ENCODE measurements at places on chromosomes 5 and 9.

- DNase-seq = no peak
Measured at GRCh38 chr5:76742583-76742982, 26.7 kb downstream of the F2R start.

DNA sequence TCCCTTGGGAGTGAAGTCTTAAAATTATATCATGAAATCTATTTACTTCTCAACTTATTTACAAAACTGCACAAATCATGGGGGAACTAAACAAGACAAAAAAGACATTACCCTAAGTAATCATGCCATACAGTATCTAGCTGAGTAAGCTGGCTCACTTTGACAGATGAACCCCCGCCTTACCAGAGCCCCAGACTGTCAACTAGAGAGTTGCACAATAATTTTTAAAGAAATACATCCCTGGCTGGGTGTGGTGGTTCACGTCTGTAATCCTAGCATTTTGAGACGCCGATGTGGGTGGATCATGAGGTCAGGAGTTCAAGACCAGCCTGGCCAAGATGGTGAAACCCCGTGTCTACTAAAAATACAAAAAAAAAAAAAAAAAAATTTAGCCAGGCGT lies 62.3 kb downstream of the LPAR1 start:
- DNase-seq = no peak

DNA sequence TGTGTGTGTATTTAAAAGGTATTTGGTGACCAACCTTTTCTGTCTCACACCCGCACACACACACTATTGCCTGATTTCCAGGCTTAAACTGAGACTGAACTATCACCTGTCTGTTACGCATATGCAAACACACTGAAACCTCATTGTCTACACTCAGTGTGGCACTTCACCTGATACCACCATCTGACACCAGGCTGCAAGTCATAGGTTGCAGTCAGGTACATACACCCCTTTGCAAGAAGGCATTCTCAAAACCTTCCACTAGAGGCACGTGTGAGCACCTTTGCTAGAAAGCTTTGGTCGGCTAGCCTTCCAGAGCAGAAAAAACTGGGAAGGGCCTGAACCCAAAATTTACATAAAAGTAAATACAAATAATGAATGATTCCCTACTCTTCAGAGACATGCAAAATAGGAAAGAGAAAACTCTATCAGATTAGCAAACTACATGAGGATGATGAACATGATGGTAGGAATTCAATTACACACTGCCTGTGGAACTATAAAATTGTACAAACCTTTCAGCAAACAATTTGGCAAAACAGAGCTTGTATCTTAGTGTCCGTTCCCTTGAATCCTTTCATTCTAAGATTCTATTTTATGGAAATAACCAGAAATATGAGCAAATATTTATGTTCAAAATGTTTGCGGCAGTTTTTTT lies 5.9 kb upstream of the FOXD1 start:
- peak; percentile 34 for DNase-seq

DNA sequence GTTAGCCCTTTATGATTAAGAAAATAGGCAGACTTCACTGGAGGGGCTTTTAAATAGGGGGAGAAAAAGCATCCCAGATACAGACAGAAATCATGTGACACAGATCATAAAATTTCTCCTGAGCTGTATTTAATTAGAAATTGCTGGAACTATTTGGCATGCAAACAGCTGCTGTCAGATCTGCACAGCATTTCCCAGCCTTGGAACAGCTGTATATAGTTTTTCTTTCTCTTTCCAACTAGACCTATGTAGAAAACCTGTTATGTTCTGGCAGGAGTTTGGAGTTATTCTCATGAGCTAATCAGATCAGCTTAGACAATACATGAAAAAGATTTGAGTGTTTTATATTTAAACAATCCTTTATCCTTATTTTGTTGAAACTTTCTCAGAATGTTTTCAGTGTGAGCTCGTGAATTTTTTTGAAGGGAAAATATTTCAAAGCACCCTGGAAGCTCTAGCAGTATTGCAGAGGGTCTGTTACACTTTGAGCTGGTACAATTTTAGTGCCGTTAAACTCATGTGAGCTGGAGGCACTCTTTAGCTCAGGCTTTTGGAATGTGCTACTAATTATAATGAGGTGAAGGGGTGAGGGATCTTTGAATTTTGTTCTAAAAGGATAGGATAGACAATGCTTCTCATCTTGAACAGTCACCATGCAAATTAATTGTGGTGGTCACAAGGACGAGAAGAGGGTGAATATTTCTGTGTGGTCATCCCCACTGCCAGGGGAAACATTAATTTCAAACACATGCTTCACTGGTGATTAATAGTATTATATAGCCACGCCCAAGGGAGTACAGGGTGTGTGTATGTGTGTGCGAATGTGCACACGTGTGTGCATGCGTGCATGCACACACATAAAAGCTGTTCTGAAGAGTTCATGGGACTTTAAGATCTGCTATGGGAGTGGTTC lies 239.4 kb upstream of the FBXL7 start:
- DNase-seq = no peak

DNA sequence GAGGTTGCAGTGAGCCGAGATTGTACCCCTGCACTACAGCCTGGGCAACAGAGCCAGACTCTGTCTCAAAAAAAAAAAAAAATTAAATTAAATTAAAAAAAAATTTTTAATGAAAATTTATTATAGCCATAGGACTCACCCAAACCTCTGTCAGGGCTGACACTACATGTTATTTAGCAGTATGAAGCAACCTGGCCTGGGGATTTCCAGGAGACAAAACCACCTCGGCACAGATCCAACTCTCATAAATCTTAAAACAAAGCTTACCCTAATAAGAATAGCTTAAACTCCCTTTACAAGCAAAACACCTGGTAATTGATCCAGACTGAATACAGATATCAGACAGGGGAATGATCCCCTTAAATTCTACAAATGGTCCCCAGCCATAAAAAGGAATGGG lies 38.4 kb downstream of the PPP1R2B start:
- no peak for DNase-seq

- peak; percentile 6 for DNase-seq
Measured at GRCh38 chr5:172910828-172911627, 48.2 kb upstream of the RPL26L1 start.

DNA sequence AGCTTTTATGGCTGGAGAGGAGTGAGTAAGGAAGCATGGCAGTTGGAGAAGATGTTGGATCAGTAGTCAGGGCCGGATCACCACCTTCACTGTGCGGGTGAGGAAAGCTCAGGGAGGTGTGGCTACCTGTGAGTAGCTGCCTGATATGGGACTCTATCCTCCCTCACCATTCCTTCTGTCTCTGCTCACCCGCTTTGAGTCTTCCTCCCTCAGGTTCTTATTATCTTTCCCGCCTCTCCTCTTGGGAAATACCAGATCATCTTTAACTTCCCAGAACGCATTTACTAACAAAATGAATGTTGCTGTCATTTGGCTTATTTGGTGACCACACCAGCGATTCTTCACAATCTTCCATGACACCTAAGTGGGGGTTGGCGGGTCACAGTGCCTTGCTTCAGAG lies 140.7 kb upstream of the GPR151 start:
- DNase-seq = no peak

GRCh38 chr5:78964889-78965288 lies 20.2 kb downstream of the ARSB start:
- peak; percentile 24 for DNase-seq

DNA sequence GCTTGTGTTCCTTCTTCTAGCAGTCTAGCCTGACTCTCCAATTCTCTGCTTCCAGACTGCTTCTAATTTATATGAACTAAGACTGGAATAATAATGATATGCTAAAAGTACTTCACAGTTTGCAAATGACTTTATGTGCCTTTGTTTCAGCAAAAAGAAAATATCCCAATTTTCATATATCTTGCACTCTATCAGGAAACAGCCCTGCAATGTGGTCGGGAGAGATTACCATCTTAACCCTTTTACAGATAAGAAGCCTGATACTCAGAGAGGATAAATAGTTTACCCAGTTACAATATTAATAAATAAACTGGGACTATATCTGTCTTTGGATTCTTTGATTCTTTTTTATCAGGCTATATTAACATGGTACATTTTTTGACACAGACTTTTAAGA lies 126.0 kb downstream of the CDC42SE2 start:
- DNase-seq = no peak

DNA sequence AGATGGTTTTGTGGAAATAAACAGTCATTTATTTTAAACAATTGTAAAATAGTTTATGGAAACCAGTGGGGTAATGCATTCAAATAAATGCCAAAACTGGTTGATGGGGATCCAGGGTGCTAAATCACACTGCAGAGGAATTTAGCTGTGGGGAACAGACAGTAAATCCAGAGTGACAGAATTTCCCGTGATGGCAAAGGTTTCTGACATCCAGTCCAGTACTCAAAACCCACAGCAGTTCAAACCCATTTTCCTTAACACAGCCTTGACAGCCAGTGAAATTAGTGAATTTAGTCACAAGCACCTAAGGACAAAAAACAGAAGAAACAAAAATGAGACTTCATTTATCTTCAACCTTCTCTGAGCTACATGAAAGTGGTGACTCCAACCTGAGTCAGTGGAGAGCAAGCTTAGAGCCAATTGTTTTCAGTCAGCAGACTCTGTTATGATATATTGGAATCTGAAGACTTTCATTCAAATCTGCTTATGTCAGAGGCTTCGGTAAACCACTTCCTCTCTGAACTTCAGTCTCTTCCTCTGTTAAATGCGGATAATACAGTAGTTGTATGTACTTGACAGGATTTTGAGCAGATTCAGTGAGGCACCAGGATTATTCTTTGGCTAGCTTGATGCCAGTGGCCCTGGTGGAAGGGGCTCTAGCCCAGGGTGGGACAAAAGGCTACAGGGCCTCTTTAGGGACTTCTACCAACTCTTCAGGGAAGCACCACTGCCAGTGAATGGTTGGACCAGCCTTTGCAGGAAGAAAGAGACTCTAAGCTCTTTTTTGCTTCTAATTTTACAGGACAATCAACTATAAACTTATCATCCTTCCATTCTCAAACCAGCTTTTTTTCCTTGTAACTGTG lies 185.3 kb downstream of the MAPKAP1 start:
- no peak for DNase-seq

- DNase-seq = no peak
Measured at GRCh38 chr9:109632817-109633216, 134.7 kb upstream of the PTPN3 start.

DNA sequence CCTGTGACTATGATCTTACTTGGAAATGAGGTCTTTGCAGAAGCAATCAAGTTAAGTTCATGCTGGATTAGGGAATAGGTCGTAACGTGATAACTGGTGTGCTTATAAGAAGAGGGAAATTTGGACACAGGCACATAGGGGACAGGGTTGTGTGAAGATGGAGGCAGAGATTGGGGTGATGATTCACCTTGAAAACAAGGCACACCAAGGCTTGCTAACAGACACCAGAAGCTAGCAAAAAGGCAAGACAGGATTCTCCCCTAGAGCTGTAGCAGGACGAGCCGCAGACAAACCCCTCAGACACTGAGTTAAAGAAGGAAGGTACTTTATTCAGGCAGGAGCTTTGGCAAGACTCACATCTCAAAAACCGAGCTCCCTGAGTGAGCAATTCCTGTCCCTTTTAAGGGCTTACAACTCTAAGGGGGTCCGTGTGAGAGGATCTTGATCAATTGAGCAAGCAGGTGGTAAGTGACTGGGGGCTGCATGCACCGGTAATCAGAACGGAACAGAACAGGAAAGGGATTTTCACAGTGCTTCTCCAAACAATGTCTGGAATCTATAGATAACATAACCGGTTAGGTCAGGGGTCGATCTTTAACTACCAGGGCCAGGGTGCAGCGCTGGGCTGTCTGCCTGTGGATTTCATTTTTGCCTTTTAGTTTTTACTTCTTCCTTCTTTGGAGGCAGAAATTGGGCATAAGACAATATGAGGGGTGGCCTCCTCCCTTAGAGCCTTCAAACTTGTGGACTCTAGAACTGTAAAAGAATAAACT lies 57.5 kb upstream of the S1PR3 start:
- DNase-seq = no peak

DNA sequence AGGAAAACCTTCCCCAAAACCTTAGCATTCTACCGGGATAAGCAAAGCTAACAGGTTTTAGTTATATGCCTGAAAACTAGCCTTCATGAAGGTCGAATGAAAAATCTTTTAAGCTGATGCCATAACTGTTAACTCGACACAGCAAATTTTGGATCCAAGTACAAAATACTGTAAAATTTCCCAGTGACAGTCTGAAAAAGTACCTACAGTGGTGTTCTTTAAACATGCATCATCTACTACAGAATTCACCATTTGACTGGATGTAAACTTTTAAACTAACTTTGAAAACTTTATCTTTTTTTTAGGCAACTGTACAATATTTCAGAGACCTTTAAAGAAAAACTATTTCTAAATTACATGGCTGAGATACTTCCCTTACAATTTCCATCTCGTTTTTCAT lies 791 bp downstream of the RAPGEF6 start:
- DNase-seq = no peak

- no peak for DNase-seq
Measured at GRCh38 chr9:70542311-70542931, 128.0 kb upstream of the KLF9 start.

DNA sequence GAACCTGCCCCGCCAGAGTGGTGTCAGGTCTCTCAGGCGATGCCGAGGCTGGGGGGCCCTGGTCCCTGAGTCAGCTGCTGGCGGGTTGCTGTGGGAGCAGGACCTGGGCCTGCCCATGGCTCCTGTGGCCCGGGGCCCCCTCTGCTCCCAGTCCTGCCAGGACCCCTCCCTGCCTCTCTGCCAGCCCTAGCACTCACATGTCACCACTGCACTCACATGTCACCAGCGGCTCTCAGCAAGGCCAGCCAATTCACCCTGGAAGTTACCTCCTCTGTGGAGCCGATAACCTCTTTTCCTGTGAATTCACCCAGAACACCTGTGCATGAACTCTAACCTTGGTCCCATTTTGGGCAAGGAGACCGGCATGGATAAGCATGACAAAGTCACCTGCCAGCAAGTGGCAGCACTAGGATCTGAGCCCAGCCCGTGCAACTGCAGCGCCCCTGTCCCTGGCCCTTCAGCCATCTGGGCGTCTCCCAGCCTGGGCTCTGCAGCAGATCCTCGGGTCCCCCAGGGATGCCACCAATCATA lies 170.2 kb downstream of the GAPVD1 start:
- no peak for DNase-seq

DNA sequence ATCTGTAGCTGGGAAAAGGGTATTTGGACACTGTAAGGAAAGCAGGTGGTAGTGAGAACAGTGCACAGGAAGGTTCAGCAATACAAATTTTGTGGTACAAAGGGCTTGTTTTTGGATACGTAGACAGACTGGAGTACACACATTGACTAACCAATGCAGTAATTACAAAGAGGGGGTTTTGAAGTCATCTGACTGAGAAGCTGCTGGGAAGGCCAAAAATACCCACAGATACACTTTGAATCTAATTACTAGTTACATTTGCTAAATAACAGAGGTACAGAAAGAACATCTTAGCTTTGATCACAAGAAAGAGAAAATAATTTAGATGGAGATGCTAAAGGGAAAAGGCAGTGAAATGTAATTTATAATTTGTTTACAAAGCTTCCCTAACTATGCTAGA lies 45.9 kb downstream of the PKD2L2 start:
- DNase-seq = no peak

GRCh38 chr5:131107128-131107527 lies 57.9 kb downstream of the HINT1 start:
- no peak for DNase-seq

All from GDM1 (cell line).